Spinal cord (tissue), 10 donors: ENCODE measurements at places on chromosomes 5 and 9. TPM values are rescaled to one million over a fixed set of nuclear protein-coding genes. Genes with fewer than 3 reads are reported as not detected.

Gene ATOSB
- total RNA-seq = 12.2 TPM

Gene TSSK1B
- total RNA-seq = 0.06 TPM

Gene EDIL3
- total RNA-seq = 70.2 TPM

Gene ARID3C
- 0.33 TPM for total RNA-seq

Gene PCDHA10
- 2.6 TPM for total RNA-seq

Gene PCDHB13
- 8.7 TPM for total RNA-seq

Gene ZDHHC11
- total RNA-seq = 11.7 TPM

GRCh38 chr9:89418882-89419640 is 78.9 kb downstream of the SEMA4D start:
- DNase-seq = no peak

GRCh38 chr9:114448706-114449105 is 56.6 kb downstream of the WHRN start:
- DNase-seq = no peak

GRCh38 chr5:33400675-33401074 is 40.1 kb upstream of the TARS1 start:
- DNase-seq = no peak

DNA sequence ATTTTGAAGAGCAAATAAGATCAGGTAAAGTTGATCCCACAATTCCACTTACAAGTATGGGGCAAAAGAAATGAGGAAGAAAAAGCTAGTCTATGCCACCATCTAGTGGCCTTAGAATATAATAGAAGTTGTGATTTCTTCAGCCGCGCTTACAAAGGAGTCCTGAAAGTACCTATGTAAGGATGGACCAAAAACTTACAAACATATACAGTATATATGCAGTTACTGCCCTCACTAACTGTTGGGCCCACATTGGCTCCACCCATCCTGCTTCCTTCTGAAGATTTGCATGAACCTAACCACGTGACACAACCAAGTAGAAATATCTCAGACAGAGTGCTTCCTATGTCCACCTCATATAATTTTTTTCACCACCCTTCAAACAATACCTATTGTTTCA is 11.7 kb upstream of the OR13D1 start:
- peak; percentile 38 for DNase-seq

DNA sequence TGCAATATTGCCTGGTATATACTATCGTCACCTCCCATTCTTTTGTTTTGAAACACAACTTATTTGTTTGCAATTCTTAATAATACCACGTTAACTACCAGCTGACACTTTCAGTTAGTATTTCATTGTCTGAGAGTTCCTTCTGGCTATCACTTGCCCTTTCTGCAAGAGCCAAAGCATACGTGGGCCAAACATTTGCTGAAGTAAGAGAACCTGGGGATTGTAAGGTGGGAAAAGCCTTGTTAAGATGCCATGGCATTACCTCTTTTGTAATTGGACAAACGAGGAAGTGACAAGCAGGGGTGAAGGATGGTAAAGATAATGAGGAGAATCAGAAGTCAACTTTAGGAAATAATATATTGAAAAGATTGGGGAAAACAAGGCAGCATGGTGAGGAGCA is 47.7 kb downstream of the FYB1 start:
- no peak for DNase-seq

DNA sequence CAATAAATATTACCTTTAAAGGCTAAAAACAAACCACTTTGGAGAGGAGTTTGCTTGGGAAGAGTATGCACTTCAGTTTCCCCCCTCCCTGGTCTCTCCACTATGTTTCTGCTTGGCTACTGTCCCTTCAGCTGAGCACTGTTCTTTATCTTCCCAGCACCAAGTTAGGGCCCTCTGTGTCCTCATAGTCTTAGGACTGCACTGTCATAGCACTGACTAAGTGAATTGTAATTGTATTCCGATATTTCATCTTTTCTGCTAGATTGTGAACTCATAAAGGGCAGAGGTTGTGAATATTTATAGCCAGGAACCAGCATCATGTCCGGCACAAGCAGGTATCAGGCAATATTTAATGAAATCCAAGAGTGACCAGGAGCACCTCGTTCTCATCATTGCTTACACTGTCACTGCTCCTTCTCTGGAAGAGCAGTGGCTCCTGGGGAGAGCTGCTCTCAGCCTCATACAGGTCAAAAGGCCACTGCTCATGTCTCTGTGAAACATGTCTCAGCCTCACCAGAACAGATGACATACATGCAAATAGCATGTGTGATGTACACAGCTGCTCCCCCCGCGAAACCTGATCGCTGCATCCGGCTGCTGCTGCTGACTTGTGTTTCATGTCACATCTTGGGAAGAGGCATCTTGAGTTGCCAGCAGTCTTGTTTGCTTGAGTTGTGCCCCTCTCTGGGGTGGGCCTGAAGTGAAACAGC is 279.7 kb upstream of the MSX2 start:
- DNase-seq = no peak
